SJSA1 (cell line): ENCODE measurements at places on chromosomes 4 and X. TPM values are rescaled to one million over a fixed set of nuclear protein-coding genes. Genes with fewer than 3 reads are reported as not detected.

Gene PPEF2
- total RNA-seq: not detected in 2 replicates

Gene PNMA6A
- total RNA-seq: not detected in 2 replicates

Gene ETDB
- total RNA-seq: not detected in 2 replicates

Gene MAGEA4
- not detected in 2 replicates for total RNA-seq

Gene AFF2
- total RNA-seq: 0.13 TPM in 1 of 2 replicates, not detected in the other

GRCh38 chrX:28472926-28473325, 114.3 kb upstream of the IL1RAPL1 start:
- no peaks in the 10 kb centered on the region for H3K4me1 ChIP-seq
- H3K36me3 ChIP-seq: no peaks in the 10 kb centered on the region
- DNase-seq: no peak

- H3K27ac ChIP-seq: no peak overlapping the region
- H3K4me1 ChIP-seq: no peaks in the 10 kb centered on the region
- no peak overlapping the region for H3K4me3 ChIP-seq
- H3K36me3 ChIP-seq: no peaks in the 10 kb centered on the region
These were observed 62.3 kb downstream of the HELT start for GRCh38 chr4:185080545-185080944.

- no peaks in the 10 kb centered on the region for H3K27me3 ChIP-seq
- no peak for DNase-seq
- H3K36me3 ChIP-seq: no peaks in the 10 kb centered on the region
These were observed 469.0 kb upstream of the BOD1L1 start for GRCh38 chr4:14096396-14096965.

DNA sequence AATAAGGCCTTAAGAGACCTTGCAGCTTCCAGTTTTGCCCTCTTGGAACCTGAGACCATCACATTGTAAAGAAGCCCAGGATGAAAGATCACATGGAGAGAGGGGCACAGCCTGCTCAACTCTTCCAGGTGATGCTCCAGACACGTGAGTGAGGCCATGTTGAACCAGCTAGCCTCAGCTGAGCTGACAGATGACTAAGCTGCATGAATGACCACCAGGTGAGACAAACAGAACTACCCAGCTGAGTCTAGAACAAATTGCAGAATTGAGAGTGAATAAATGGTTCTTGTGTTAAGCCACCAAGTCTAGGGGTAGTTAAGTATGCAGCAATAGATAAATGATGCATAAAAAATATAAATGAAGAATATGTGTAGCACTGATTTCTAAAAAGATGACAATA, 16.8 kb upstream of the GPR82 start:
- H3K27me3 ChIP-seq: no peaks in the 10 kb centered on the region
- DNase-seq: no peak
- no peak overlapping the region for H3K4me3 ChIP-seq
- H3K27ac ChIP-seq: no peak overlapping the region
- H3K4me1 ChIP-seq: peaks cover 5% of the 10 kb centered on the region

DNA sequence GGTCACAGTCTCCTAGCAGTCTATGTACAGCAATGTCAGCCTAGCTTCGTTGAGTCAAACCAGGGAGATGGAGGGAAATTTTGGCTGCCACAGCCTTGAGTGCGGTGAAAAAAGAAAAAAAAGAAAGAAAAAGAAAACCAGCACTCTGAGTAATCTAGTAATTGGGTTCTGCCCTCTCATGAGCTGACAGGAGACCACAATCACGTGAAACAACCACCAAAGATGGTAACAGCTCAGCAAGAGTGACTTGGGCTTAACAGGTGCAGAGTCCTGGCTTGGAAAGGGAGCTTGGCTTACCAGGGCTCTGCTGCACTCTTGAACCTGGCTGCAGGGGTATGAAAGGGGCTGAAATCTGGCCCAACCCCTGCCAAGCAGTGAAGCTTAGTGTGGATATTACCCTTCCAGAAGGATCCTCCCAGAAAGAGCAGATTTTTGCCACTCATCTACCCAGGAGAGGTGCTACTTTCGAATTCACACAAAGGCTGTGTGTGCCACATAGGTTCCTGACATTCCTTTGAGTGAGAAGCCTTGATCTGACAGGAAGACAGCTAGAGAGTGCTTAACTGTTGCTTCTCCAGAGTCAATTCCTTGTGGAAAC, 350.3 kb downstream of the PTTG2 start:
- no peak overlapping the region for H3K4me3 ChIP-seq
- no peaks in the 10 kb centered on the region for H3K36me3 ChIP-seq
- H3K27me3 ChIP-seq: no peaks in the 10 kb centered on the region
- no peak overlapping the region for H3K27ac ChIP-seq
- DNase-seq: no peak
- peaks cover 10% of the 10 kb centered on the region for H3K4me1 ChIP-seq

DNA sequence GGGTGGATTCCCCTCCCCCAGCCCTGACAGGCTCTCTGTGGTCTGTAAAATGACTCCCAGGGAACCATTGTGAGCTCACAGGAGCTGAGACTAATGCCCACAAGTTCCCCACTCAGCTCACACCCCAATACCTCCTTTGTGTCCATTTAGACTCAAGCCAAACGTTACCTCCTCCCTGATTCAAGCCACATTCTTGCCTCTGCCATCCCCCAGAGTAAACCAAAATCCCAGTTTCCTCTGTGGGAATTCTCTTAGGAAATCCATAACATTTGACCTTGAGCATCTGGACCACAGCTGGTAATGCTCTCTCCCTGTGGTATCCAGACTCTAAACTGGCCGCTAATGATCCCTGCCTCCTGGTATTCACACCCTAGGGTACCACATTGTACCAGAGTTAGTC, 26.3 kb upstream of the KDM5C start:
- H3K27ac ChIP-seq: no peak overlapping the region
- no peak for DNase-seq
- H3K4me1 ChIP-seq: no peaks in the 10 kb centered on the region

GRCh38 chr4:139824882-139825522, 159.4 kb downstream of the MGST2 start:
- no peak overlapping the region for H3K4me3 ChIP-seq
- no peaks in the 10 kb centered on the region for H3K27me3 ChIP-seq
- 0 out of 2 replicates have a peak, but pooled peaks cover 3% of the 10 kb centered on the region for H3K4me1 ChIP-seq
- DNase-seq: no peak

GRCh38 chr4:19155568-19155967, 1096.1 kb upstream of the SLIT2 start:
- H3K27me3 ChIP-seq: no peaks in the 10 kb centered on the region
- H3K4me1 ChIP-seq: no peaks in the 10 kb centered on the region
- no peak for DNase-seq
- H3K27ac ChIP-seq: no peak overlapping the region
- H3K4me3 ChIP-seq: no peak overlapping the region

GRCh38 chrX:33741807-33742206, 390.3 kb downstream of the FAM47A start:
- no peak for DNase-seq
- no peaks in the 10 kb centered on the region for H3K27me3 ChIP-seq
- H3K4me1 ChIP-seq: no peaks in the 10 kb centered on the region
- H3K27ac ChIP-seq: no peak overlapping the region

DNA sequence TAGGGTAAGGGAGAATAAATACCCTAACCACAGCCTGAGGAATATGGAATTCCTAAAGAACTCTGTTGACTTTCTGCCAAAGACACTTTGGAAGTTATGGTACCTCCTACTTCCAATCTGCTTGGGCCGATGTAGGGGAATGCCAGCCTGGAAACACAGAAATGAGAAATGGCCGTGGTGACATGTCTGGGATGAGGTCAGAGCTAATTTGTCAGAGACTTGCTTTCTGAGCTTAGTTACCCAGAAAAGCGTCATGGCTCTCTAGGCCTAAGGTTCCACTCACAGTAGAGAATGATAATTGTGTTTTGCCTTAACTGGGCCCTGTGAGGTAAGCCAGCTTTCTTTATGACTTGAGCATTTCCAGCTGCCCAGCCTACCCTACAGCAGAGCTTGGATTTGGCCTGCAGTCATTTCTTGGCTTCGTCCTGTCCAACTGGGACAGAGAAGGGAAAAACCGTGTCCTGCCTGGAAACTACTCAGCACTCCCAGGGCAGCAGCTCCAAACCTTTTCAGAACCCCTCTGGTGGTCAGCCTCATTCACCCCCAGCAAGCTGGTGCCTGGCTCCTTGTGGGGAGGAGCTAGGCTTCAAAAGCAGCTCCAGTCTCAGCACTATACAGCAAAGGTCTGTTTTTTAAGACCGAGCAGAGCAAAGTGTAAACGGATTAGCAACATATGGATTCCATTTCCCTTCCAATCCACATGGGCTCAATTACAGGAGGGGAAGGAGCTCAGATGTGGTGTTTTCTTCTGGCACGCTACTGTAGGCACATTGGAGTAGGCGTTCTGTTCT, 92.3 kb downstream of the RLIM start:
- DNase-seq: no peak
- H3K27ac ChIP-seq: no peak overlapping the region
- no peaks in the 10 kb centered on the region for H3K27me3 ChIP-seq
- no peaks in the 10 kb centered on the region for H3K36me3 ChIP-seq
- no peaks in the 10 kb centered on the region for H3K4me1 ChIP-seq
- no peak overlapping the region for H3K4me3 ChIP-seq

GRCh38 chr4:13355111-13355880, 128.8 kb downstream of the RAB28 start:
- H3K27ac ChIP-seq: no peak overlapping the region
- H3K27me3 ChIP-seq: no peaks in the 10 kb centered on the region
- H3K4me3 ChIP-seq: no peak overlapping the region
- H3K4me1 ChIP-seq: no peaks in the 10 kb centered on the region

DNA sequence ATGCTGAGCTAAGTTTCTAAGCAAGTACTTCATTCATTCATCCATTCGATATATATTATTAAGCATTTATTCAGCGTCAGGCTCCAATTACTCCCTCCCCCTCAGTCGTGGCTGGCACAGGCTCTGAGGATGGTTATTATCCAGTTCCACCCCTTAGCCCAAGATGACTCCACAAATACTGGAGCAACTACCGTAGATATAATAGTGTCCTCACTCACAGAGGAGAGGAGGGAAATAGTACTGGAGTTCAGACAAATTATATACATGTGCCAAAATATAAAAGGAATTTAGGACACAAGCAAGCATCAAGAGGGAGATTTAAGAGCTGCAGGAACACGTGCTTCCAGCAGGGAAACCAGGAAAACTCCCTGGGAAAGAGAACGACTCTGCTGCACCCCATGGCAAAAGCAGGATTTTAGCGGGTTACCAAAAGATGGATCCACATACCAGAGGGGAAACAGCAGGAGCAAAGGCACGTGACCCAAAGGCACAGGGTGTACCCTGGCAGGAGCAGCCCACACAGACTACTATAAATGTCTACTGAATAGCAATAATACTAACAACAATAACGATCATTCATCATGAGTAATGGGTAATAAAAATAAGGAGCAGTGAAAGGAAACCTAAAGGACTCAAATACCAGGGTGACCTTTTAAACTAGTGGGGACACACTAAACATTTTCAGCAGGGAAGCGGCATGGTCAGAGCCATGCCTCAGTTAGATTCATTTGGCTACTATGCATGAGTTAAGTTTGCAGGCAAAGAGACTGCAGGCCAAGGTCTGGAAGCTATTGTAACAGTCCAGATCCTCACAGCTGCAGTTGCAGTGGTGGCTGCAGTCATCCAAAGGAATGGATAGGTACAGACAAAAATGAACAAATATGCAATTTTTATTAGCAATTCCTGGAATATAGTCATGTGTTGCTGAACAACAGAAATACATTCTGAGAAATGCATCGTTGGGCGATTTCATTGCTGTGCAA, 153.7 kb downstream of the APBB2 start:
- no peaks in the 10 kb centered on the region for H3K27me3 ChIP-seq
- DNase-seq: no peak
- peaks cover 14% of the 10 kb centered on the region for H3K4me1 ChIP-seq
- no peak overlapping the region for H3K4me3 ChIP-seq
- H3K27ac ChIP-seq: no peak overlapping the region

DNA sequence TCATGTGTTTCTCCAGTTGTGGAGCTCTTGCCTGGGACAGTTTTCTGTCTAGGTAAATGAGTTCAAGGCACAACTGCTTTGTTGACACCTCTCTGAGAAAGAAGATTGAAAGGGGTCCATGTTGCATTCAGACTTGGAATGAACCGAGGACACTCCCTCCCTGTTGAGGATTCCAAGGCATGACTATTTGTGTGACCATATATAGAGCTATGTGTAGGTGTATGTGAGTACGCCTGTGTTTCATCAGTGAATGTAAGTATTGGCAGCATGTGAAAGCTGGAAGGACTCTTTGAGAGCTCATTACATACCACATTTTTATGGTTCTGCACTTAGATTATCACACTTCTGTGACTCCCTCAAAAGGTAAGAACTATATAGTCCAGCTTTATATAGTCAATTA, 3.4 kb downstream of the HEPH start:
- H3K27me3 ChIP-seq: no peaks in the 10 kb centered on the region
- H3K36me3 ChIP-seq: no peaks in the 10 kb centered on the region
- no peak overlapping the region for H3K27ac ChIP-seq
- DNase-seq: no peak

- H3K4me1 ChIP-seq: peaks cover 12% of the 10 kb centered on the region
- peak; percentile 34 for DNase-seq
- H3K4me3 ChIP-seq: no peak overlapping the region
- no peaks in the 10 kb centered on the region for H3K36me3 ChIP-seq
- H3K27ac ChIP-seq: peak overlapping the region; percentile 12; the same call in 1 of the 2 replicates
- H3K27me3 ChIP-seq: no peaks in the 10 kb centered on the region
These were observed 147.2 kb downstream of the GLRA3 start for GRCh38 chr4:174681723-174682300.

DNA sequence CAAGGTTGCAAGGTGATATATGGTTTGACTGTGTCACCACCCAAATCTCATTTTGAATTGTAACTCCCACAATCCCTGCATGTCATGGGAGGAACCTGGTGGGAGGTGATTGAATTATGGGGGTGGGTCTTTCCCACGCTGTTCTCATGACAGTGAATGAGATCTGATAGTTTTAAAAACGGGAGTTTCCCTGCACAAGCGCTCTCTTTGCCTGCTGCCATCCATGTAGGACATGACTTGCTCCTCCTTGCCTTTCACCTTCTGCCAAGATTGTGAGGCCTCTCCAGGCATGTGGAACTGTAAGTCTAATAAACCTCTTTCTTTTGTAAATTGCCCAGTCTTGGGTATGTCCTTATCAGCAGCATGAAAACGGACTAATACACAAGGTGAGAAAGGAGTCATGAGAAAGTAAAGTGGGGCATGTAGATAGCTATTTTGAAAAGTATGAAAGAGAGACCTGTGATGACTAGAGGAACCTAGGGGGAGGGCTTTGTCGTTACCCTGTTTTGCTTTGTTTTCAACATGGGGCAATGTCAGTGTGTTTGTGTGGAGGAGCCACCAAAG, 6.3 kb downstream of the ZBTB49 start:
- no peak overlapping the region for H3K27ac ChIP-seq
- no peaks in the 10 kb centered on the region for H3K27me3 ChIP-seq
- no peak for DNase-seq
- peaks cover under 1% of the 10 kb centered on the region; the same call in 1 of the 2 replicates for H3K4me1 ChIP-seq
- H3K4me3 ChIP-seq: no peak overlapping the region

DNA sequence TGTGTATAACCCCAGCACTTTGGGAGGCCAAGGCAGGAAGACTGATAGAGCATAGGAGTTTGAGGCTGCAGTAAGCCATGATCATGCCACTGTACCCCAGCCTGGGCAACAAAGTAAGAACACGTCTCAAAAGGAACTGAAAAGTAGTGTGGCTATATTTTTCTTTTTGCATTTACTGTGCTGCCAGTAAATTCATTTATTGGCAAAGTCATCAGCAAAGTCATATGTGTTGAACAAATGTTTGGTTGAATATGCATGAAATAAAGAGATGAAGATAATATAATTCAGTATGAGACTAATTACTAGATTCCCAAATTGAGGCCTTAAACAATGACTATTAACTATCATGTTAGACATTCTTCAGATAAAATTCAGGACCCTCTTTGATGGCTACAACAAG, 829.1 kb downstream of the PCDH7 start:
- no peak overlapping the region for H3K4me3 ChIP-seq
- H3K4me1 ChIP-seq: no peaks in the 10 kb centered on the region
- H3K36me3 ChIP-seq: no peaks in the 10 kb centered on the region
- no peak overlapping the region for H3K27ac ChIP-seq
- H3K27me3 ChIP-seq: no peaks in the 10 kb centered on the region
